ENCODE measurements at places on chromosomes 12 and 14.

GRCh38 chr12:75638792-75639191, 127.4 kb upstream of the KRR1 start:
- DNase-seq = no peak

- DNase-seq = no peak
These were observed 27.1 kb upstream of the CLMN start for GRCh38 chr14:95346820-95347219.

- DNase-seq = no peak
These were observed 73.5 kb upstream of the VASH1 start for GRCh38 chr14:76687611-76688382.

- DNase-seq = no peak
These were observed 48.0 kb downstream of the SLC6A12 start for GRCh38 chr12:165862-166368.

- DNase-seq = no peak
These were observed 21.1 kb downstream of the MOAP1 start for GRCh38 chr14:93163564-93163963.

GRCh38 chr12:75704208-75704607, 192.8 kb upstream of the KRR1 start:
- DNase-seq = no peak

DNA sequence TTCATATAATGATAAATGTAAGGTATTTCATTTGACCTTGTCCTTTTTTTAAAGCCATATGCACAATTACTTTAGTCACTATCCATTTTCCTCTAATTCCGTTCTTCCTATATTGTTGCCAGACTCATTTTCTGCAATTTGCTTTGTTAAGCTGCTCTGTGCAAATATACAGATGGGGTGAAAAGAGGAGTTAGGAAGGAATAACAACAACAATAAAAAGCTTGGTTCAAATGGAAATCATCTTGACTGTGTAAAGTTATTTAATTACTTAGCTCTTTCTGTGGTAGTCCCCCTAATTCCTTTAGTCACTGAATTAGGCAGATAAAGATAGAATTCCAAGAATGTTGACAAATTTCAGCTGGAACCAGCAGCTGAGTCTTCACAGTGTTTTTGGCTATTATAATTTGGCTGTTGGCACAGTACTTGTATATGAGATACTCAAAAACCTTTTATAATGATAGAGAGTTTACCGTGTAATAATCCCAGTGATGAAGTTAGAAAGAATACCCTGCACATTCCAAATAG, 838.0 kb downstream of the RPS29 start:
- DNase-seq = no peak

GRCh38 chr12:25557830-25558436, 4.8 kb upstream of the LMNTD1 start:
- no peak for DNase-seq

- peak; percentile 63 for DNase-seq
These were observed 85.1 kb downstream of the BORCS5 start for GRCh38 chr12:12441843-12442461.

DNA sequence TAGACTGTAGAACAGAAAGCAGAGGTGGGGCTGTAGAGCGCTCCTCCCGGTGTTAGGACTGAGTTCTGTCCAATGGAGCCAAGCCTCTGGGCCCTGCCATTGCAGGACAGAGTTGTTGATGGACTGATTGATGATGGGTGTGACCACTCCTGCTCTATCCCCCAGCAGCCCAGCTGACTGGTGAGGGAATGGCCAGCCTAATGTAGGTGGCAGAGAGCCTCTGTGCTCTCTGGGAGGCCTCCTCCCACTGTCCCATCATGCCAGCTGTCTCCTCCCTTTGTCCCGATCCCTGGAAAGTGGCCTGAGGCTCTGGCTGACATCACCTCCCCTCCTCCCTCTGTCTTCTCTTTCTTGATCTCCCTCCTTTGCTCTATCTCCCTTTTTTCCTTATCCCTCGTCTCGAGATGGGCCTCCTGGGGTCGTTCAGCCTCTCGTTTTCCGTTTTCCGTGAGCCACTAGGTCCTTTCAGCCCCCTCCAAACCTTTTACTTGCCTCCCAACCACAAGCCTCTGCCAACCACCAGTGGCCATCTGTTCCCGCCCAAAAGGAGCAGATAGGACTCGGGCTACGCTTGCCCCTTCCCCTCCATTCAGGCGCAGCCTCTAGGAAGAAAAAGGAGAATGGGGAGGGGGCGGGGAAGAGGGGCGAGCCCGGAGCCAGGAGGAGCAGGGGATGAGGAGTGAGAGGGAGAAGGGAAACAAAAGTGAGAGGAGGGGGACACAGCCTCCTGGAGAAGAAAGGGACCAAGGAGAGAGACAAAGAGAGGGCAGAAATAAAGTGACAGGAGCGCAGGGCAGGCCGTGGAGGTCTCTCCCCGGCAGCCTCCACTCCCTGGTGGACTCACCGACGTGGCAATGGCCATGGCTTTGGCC, 572 bp downstream of the EFS start:
- no peak for DNase-seq

- DNase-seq = no peak
These were observed 26.7 kb downstream of the GTF2A1 start for GRCh38 chr14:81193924-81194633.

- DNase-seq = no peak
These were observed 308.8 kb downstream of the SNAPC1 start for GRCh38 chr14:62071039-62071438.

DNA sequence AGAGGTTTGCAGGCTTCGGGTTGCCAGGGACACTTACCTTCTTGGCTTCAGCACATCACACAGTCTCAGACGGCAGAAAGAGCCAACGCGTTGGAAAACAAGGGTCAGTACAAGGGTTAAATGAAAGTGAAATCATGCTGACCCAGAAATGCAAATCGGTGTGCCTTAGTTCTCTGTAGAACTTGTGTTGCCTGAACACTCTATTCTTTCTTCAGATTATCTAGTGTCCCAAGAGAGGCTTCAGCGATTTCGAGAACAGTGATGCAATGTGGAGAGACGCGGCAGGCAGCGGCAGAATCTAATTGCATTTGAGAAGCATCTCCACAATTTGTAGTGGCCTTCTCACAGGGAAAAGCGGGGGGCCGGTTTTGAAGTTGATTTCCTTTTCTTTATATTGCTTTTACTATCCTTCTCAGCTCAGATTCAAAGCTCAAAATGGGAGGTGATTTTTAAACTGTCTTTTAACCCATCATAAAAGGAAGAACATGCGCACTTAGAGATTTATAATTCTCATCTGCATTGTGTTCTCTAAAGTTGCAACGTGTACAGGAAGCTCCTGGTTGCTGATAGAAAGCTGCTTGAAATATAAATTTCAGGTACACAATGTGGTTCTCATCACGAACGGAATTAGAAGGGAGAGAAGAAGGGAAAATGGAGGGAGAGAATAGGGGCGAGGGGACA, 67.8 kb upstream of the EGLN3 start:
- no peak for DNase-seq

- no peak for DNase-seq
These were observed 89.3 kb downstream of the FIGNL2 start for GRCh38 chr12:51759175-51759574.

DNA sequence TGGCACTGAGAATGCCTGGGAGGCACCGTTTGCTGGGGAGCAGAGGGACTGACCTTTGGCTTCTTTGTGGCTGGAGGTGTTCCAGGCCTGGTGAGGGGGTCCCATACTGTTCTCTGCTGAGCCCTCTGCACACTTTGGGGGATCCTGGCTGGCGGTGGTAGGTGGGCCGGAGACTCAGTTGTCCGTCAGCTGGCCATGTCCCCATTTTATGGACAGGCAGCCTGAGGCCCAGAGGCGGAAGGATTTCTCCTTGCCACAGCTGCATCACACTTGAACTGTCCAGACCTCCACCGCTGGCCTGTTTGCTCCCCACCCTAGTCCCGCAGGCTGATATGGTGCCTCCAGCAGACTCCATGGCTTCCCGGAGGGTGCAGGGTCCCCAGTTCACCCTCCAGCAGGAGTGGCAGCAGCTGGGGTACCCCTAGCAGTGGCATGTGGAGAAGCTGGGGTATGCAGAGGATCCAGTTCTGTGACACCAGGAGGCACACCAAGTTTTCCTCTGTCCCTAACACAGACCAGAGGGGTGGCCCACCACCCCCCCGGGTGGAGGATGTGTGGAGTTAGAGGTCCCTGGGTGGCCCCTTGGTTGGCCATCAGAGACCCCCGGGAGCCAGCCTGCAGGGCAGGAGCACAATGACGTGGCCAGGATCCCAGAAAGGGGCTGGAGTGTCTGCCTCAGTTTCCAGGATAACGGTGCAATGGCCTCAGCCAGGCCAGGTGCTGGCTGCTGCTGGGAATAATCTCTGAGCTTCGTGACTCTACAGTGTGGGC, 14.8 kb downstream of the SLC25A29 start:
- DNase-seq = no peak

DNA sequence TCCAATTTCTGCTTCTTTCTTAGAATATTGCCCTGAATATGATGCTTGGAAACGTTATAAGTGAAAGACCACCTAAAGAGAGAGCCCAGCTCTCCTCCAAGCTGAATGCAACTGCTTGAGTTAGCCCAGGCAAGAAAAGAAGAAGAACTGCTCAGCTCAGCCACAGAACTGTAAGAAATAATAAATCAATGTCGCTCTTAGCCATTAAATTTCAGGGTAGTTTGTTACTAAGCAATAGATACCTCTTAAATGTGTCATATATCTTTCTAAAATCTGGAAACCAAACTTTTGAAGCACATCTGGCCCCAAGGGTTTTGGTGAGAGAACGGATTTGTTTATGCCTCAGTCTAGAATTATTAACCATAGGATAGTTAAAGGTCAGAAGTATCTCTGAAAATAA, 50.4 kb downstream of the SLC6A15 start:
- no peak for DNase-seq

DNA sequence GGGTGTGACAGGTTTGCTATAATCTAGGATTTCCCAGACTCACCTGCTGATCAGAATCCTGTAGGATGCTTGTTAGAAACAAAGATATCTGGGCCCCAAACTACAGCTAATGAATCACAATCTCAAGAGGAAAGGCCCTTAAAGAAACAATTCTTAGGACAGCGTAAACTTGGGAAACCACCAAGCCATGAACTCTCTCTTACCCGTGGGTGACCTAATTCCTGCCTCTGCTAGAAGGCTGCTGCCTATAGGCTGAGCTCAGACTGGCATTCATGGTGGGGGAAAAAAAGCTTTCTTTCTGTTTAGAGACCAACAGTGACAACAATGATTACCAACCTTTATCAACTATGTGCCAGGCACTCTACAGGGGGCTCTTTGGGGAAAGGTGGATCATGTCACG, 213.9 kb upstream of the FKBP4 start:
- no peak for DNase-seq

DNA sequence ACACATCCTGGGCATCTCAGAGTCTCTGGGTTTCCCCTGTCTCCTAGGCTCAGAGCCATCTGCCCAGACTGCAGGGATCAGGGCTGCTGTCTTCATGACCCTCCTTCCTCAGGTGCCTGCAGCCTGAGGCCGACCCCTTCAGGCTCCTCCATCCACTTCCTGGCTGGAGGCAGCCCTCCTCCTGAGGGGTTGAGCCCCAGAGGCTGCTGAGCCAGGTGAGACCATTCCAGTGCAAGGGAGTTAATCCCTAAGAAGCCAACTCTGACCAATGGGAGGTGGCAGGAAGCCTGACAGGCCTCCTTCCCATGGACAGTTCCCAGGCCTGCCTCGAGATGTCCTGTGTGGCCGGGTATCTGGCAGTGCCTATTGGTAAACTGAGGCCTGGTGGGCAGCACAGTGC, 8.4 kb upstream of the PPP4R4 start:
- no peak for DNase-seq

DNA sequence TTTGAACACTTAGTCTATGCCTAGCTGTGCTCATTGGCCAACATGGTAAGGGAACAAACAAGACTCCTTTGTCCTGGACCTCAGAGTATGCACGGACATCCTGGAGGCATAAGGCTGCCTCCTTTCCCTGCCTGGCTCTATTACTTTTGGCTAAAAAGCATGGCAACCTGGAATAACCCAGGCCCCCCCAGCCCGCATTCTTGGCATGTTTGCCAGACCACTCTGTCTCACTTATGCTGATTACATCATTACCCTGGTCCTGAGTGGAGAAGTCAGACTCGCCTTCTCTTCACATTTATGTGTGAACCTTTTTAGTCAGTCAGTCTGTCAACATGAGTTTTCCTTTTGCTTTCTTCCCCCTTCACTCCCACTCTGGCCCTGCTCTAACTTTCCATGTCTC, 58.0 kb upstream of the ELK3 start:
- no peak for DNase-seq

DNA sequence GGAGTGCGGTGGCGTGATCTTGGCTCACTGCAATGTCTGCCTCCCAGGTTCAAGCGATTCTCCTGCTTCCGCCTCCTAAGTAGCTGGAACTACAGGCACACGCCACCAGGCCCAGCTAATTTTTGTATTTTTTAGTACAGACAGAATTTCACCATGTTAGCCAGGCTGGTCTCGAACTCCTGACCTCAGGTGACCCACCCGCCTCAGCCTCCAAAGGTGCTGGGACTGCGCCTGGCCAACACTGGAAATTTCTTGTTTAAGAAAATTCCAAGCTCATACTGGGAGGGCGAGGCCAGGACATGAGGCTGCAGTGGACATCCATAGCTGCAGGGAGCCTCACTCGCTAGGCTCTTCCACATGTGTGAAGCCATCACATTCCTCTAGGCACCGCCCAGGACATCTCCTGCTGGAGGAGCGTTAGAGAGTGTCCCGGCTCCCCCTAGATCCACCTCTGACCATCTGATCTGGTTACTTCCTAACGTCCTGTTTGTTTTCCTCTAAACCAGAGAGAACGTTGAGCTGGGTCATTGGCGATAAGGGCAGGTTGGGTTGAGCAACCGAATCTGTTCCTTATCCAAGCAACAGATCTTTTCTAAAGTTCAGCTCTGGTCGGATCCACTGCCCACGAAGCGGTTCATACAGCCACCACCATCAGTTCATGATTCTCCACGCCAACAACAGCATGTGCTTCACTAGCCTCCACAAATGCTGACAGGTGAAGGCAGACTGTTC, 108.2 kb upstream of the MED13L start:
- DNase-seq = no peak

GRCh38 chr12:16198884-16199283, 78.6 kb downstream of the SLC15A5 start:
- no peak for DNase-seq

DNA sequence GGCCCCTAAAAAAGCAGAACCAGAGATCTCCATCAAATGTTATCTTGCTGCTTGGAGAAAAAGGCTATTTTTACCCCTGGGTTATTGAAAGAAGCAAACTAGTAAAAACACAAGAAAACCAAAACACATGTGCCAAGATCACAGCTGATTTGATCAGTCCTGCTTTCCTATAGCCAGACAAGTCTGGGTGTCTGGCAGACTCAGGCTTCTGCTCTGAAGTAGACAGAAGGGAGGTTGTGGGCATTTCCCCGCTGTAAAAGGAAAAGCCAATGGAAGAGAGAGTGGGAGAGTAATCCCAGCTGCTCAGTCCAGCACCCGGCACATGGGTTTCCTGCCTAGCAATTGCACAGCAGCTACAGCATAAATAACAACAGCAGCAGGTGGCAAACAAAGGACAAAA, 177.9 kb downstream of the PHLDA1 start:
- no peak for DNase-seq

DNA sequence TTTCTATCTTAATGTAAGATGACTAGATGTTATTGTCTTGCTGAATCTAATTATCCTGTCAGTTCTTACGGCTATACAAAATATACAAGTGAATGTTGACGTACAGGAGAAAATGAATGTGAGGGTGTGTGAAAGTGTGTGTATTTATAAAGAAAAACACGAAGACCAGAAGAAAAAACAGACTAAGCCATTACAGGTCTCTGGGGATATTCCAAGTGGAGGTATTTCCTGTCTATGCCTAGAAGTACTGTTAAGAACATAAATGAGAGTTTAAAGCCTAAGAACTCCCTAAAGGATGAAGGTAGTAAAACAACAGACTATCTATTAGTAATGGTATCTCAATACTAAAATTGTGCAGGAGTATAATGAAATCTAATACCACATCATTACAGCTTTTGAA, 7.6 kb downstream of the MDM1 start:
- DNase-seq = no peak

Data from CD4-positive, alpha-beta T cell treated with Interferon gamma for 1 hour (primary cell).